ENCODE measurements at places on chromosomes 4 and X. TPM values are rescaled to one million over a fixed set of nuclear protein-coding genes. Genes with fewer than 3 reads are reported as not detected.

Gene PRRG3
- 8.2 TPM for polyA plus RNA-seq

Gene COL4A5
- polyA plus RNA-seq: 186 TPM

Gene SEC24B
- polyA plus RNA-seq: 44.0 TPM

Gene MXD4
- 116 TPM for polyA plus RNA-seq

- no peak for DNase-seq
Measured at GRCh38 chr4:165738571-165738970, 134.5 kb upstream of the TLL1 start.

DNA sequence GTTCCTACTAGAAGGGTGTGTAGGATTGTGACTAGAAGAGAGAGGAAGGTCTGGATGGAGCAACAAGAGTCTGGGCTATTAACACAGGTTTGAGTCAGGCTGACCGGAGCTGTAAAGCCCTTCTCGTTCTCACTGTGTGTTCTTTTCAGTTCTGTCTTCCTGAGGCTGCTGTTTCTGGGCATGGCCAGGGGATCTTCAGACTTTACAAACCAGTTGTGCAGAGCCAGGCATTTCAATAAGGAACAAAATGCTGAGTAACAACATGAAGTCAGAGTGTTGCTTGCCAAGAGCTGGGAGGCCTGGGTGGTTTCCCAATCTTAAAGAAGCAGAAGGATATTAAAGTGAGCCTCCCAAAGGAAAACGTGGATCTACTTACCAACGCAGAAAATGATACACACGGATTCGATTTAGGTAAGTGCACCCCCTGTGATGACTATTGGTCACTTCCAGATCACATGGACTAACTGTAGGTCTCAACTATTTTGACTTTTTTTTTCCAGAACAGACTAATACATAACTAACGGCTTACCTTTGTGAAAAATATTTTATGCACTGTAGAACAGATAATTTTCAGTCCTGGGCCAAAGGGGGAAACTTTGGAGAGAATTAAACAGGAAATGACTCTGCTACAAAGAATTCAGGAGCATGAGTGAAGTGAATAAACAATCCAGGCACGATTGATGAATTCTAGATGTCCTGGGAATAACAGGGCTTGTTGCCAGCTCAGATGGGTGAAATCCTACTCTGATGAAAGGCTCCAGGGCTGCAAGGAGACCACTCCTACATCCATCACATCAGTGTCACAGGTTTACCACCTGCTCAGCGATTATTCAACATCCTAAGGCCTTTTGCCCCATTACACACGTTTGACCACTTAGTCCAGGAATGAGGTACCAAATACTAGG lies 94.5 kb downstream of the ANXA3 start:
- peak; percentile 87 for DNase-seq

GRCh38 chrX:41300758-41301437 lies 33.1 kb upstream of the DDX3X start:
- DNase-seq: no peak

GRCh38 chr4:139501117-139501516 lies 47.2 kb downstream of the RAB33B start:
- DNase-seq: no peak

- no peak for DNase-seq
Measured at GRCh38 chrX:33204889-33205288, 6.5 kb downstream of the DMD start.
